Upper lobe of right lung (tissue), 1 donor: ENCODE measurements at places on chromosomes 2 and 18. TPM values are rescaled to one million over a fixed set of nuclear protein-coding genes. Genes with fewer than 3 reads are reported as not detected.
A peak's percentile ranks its signal among the peaks of the same experiment; 100 is the strongest.

DNA sequence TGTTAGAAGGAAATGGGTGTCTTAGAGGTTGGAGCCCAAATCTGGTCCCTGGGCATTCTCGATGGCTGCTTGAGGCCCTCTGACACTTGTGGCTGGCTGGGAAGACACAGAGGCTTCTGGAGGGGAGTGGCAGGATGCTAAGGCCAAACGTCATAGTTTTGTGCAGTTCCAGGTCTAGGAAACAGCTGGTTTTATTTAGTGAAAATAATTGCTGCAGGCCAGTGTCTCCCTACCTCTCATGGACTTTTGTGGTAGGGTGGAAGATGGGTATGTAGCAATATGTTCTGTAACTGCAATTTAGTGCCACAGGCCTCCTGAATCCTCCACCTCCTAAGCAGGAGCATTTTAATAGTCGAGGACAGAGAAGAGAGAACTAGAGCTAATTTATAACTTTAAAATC lies 32.2 kb upstream of the SPRED2 start:
- DNase-seq = no peak

DNA sequence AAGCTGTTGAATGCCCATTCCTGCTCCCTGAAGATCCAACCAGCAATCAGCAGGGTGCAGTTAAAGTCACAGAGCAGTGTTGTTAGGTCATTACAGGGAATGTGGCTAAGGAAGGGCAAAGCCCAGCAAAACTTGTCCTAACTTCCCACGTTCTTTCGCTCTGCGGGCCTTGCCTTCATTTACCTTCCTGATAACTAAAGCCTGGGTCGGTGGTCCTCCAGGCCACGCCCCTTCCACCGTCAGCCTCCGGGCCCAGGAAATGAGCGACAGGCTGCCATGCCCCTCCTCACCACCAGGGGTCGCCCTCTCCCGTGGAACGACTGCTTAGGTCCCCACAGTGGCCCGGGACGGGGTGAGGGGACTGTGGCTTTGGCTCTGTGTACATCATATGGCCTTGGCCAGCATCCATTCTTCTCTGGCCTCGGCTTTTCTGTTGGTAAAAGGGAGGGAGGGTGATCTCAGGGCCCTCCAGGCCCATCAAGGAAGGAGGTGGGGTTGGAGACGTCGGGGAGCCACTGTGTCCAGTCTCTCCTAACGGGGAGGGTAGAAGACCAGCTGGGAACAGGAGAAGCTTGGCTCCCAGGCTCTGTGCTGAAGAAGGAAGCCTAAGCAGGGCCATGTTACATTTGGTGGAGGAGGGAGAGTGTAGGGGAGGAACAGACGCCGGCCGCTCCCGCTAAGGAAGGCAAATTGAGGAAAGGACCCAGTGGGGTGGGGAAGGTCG lies 2.2 kb downstream of the SH2D6 start:
- peak; percentile 95 for DNase-seq

GRCh38 chr2:12828980-12829379 lies 112.2 kb downstream of the TRIB2 start:
- no peak for DNase-seq

DNA sequence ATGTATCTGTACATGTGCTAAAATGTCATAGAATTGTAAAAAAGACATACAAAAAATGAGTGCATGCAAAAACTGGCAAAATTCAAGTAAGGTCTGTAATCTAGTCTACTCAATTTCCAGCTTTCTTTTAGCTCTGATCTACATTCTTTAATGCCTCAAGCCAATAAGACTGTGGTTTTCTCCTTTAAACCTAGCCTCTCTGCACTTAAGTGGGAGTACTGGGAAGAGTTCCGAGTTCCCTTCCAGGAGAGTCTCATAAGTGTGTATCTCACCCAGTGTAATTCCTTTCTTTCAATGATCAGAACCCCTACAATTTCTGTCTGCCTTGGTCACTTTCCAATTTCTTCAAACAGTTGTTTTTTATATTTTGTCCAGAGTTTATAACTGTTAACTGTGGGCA lies 150.1 kb downstream of the PTRHD1 start:
- DNase-seq = no peak

GRCh38 chr2:110101280-110101844 lies 14.3 kb downstream of the MALL start:
- peak; percentile 97 for DNase-seq

- DNase-seq = no peak
Observed at GRCh38 chr2:215396595-215397313, 39.1 kb downstream of the FN1 start.

DNA sequence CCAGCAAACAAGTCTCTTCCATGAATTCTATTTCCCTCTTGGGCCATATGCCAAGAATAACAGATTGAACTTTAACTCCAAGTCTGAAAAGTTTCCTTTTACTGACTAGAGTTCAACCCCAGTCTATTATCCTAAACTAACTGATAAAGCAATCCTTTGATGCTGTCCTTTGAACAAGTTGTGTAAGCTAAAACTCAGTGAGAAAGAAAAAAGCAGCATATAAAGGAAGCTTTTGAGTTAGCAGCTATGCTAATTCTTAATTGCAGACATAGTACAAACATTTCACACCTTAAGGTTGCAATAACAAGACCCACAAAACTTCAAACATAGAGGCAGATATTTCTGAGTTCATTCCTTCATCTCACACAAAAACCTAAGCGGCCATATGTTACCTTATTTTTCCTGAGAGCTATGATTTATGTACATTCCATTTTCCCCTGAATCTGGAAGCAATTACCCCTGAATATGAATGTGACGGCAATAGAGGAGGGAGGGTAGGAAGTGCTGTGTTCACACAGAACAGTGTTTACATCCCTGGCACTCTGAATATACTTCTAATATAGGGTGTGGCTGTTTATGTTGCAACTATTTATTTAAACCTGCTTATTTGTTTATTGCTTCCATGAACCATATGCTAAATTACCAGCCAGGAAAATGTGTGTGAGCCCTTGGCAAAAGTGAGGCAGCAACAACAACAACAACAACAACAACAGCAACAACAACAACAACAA lies 180.6 kb downstream of the IRS1 start:
- no peak for DNase-seq

DNA sequence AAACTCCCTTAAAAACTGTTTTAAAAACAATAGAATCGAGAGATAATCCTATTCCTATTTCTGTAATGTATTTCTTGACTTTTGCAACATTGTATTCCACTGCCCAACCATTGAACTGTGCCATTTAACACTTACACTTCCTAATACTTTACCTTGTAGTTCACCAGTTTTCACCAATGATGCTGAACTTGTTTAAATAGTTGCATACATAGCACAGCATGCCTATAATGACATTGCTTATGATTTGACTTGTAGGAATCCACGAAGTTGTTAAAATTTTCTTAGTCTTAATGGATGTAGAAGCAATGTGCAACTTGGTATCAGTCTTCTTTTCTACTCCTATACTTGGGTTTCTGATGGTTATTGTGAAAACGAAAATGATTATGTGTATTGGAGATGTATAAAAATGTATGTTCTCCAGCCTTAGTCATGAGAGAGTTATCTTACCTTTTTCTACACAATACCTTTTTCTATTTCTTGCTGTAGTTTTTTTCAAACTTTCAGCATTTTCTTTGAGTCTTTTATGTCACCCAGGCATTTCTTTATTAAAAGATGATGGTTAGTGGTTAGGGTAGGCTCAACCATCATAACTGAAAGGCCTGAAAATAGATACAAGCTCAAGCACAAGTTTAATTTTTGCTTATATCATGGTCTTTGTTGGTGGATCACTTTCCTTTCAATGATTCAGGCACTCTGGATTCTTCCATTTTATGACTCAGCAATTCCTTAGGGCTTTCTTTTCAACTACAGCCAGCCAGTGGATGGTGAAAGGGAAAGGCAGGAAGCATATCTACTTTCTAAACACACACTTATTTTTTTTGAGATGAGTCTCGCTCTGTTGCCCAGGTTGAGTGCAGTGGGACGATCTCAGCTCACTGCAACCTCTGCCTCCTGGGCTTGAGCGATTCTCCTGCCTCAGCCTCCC lies 9.4 kb downstream of the GPD2 start:
- DNase-seq = no peak

- DNase-seq = peak; percentile 38
Observed at GRCh38 chr2:232422051-232422450, 15.4 kb downstream of the ALPG start.

DNA sequence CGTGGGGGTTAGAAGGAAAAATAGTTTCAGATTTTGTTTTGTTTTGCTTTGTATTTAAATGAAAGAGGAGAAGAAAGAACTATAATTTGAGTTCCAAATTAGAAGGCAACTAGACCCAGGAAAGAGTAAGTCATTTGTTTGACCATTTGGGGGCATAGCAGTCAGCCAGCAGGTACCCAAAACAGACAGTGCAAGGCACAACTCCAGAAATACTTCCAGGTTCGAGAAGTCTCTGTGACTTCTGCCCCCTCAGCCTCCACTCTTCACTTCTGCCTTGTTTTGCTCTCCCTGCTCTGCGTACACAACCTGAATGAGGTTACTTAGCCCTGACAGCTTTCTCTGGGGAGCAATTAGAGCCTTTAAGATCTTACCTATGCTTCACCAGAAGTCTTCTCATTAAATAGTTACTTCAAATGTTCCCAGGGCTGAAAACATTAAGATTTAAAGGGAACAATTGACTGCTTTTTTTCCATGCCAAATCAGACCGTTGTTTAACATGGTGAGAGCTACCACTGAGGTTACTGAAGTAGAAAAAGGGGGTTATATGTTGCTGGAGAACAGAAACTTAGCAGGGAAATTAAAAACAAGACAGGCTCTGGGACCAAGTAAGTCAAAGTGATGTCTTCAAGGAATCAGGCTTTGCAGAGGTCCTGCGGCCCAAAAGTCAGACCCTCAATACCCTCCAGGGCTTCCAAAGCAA lies 216.9 kb downstream of the BCL11A start:
- DNase-seq = no peak

- DNase-seq = no peak
Observed at GRCh38 chr18:79991494-79991893, 3.1 kb upstream of the TXNL4A start.

DNA sequence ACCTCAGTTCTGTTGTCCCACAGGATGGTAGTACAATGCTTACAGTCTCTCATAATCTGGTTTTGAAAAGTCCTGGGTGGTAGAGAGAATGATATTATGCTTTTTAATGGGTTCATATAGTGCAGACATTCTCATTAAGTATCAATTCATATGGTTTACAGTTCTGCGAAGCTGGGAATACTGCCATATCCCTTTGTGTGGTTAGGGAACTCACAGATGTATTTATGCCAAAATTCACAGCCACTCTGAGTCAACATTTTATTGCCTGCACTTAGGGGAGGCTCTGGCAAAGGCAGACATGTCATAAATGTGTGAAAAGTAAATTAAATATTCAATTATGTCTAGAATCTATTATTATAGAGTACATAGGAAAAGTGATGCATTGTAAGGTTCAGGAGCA lies 808.2 kb downstream of the SUCLG1 start:
- no peak for DNase-seq

DNA sequence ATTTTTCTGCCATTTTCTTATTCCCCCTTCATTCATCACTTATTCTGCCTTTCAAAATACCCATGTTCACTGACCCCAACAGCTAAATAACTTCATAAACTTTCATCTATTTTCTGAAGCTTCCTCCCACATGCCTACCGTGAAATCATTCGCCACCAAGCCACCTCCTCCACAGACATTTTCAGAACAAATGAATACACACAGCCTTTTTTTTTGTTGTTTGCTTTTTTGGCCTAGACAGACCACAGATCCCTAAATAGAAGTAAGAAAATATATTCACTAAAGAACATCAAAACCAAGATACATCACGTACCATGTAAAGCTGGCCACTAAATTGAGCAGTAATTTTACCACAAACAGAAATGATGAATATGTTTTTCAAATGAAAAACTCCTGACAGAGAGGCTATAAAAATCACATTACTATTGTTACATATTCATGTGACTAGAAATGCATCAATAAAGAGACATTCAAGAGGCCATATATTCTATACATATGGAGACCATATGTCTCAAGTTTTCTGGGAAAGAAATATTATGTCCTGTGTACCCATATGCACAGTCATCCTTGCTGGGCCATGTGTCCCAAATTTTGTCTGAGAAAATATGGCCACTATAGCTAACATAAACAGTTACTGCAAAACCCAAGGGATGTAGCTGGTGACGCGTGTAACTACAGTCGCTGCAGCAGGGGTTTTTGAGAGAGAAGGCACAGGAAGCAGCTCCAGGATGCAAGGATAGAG lies 200.3 kb downstream of the FBXO15 start:
- no peak for DNase-seq

- DNase-seq = no peak
Observed at GRCh38 chr2:215841175-215841816, 172.1 kb downstream of the MREG start.

DNA sequence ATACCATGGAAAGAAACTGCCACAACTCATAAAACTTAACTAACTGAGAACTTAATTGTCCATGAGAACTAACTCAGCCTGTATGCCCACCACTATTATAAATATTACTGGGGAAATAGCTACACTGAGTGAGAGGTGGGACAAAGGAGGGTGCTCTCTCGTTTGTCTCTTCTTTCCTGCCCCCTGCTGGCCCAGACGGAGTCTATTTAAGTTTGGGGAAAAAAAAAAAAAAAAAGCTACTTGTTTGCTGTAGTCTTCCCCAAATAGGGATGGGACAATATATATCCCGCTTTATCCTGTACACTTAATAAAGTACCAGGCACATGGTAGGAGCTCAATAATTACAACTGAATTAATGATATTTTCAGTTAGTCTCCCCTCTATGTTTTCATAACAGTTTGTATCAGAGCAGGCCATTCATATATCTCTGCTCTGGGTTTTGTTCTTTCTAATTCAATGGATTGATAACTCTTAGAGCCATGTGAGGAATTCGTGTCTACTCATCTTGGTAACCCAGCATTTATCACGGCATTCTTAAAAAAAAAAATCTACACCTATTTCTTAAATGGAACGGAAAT lies 647.6 kb upstream of the PKDCC start:
- DNase-seq = no peak

GRCh38 chr2:102258025-102258385 lies 53.4 kb upstream of the IL1RL1 start:
- no peak for DNase-seq

GRCh38 chr2:140122001-140122400 lies 1341.8 kb upstream of the NXPH2 start:
- DNase-seq = no peak

GRCh38 chr2:10831400-10831985 lies 18.9 kb upstream of the PDIA6 start:
- DNase-seq = no peak

DNA sequence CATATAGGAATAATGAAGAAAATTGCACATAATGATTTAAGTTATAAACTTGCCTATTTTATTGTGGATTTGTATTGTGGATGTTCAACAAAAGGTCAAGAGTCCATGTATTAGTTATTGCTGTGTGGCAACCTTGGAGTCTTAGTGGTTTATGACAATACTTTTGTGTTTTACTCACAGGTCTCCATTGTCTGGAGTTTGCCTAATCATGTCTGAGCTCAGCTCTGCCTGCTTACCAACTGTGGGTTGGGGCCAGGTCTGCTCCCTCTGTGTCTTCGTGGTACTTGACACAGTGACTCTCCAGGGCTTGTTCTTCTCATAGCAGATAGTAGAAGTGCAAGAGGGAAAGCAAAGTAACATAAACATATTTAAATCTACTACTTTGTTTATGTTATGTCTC lies 382.5 kb downstream of the CBLN2 start:
- no peak for DNase-seq

Gene SLC5A7
- total RNA-seq = 0.81 TPM

Gene FSHR
- total RNA-seq = not detected

Gene CCDC138
- total RNA-seq = 2.9 TPM

Gene CHPF
- total RNA-seq = 45.3 TPM

Gene DNER
- total RNA-seq = 0.14 TPM

Gene CELF4
- 1.2 TPM for total RNA-seq

Gene DLGAP1
- 5.4 TPM for total RNA-seq

Gene IRS1
- 10.6 TPM for total RNA-seq

Gene OTOS
- total RNA-seq = not detected

Gene NGEF
- not detected for total RNA-seq

Gene ERLEC1
- 59.6 TPM for total RNA-seq

Gene GRP
- total RNA-seq = not detected
